ENCODE measurements at places on chromosomes 2 and 18. TPM values are rescaled to one million over a fixed set of nuclear protein-coding genes. Genes with fewer than 3 reads are reported as not detected.
A peak's percentile ranks its signal among the peaks of the same experiment; 100 is the strongest.

CFAP221 gene
- 2.1 TPM for total RNA-seq

DNA sequence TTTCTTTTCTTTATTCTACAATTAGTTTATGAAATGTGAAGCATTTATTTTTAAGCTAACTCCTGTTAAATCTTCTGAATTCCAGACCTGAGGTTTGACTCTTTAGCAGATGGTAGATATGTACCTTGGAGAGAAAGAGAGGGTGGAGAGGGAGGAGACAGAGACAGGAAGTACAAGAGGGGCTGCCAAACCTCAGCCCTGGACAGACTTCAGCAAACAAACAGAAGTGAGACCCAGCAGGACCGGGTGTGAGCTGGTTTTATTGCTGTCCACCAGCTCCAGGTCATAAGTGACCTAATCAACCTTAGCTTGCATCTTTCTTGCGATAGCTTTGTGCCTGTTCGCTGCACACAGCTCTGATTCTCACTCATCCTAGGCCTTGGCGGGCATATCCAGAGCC, 168.6 kb downstream of the CNTNAP5 start:
- DNase-seq = no peak

GRCh38 chr2:187435078-187435477, 13.0 kb downstream of the CALCRL start:
- no peak for DNase-seq

GRCh38 chr2:886072-887022, 64.3 kb upstream of the SNTG2 start:
- no peak for DNase-seq

DNA sequence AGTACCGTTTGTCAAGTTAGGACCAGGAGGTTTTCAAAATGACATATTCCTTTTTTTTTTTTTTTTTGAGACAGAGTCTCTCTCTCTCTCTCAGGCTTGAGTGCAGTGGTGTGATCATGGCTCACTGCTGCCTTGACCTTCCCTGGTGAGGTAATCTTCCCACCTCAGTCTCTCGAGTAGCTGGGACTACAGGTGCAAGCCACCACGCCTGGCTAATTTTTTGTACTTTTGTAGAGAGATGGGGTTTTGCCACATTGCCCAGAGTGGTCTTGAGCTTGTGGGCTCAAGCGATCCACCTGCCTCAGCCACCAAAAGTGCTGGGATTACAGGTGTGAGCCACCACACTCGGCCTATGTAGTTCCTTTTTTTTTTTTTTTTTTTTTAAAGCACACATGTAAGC, 127.9 kb upstream of the SEC11C start:
- no peak for DNase-seq

- no peak for DNase-seq
Measured at GRCh38 chr2:205407984-205408383, 274.3 kb upstream of the NRP2 start.

GRCh38 chr2:15673919-15674636, 82.4 kb downstream of the DDX1 start:
- DNase-seq = no peak

PPP1R1C gene
- 1.6 TPM for total RNA-seq

HOXD4 gene
- 7.7 TPM for total RNA-seq

TUBA3E gene
- total RNA-seq = not detected

DNA sequence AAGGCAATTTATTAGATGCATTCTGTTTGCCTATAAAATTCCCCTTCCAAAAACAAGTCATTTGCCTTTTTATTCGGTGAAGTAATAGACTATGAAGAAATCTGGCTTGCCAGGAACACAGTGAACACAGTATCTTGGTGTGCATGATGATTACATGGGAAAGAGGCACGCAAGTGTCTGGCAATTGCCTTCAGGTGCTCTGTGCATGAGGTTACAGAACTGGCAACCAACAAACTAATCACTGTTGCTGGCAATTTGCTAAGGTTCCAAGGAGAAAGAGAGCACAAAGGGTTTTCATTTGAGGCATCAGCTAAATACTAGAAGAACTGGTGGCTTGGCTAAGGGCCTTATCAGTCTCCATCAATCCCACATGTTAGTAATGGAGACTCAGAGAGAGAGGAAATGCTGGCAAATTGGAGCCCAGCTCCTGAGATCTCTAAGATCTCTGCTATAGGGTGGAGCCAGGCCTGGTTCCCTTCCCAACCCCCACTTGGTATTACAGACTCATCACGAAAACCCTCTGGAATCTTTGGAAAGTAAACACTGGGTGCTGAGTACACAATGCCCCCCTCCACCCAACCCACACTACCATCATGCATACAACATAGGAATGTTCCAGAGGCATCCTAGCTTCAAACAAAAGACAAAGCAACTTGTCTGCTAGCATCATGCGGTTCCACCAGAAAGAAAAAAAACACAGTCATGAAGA, 10.4 kb downstream of the RNF152 start:
- no peak for DNase-seq

YES1 gene
- total RNA-seq = 30.1 TPM

DNA sequence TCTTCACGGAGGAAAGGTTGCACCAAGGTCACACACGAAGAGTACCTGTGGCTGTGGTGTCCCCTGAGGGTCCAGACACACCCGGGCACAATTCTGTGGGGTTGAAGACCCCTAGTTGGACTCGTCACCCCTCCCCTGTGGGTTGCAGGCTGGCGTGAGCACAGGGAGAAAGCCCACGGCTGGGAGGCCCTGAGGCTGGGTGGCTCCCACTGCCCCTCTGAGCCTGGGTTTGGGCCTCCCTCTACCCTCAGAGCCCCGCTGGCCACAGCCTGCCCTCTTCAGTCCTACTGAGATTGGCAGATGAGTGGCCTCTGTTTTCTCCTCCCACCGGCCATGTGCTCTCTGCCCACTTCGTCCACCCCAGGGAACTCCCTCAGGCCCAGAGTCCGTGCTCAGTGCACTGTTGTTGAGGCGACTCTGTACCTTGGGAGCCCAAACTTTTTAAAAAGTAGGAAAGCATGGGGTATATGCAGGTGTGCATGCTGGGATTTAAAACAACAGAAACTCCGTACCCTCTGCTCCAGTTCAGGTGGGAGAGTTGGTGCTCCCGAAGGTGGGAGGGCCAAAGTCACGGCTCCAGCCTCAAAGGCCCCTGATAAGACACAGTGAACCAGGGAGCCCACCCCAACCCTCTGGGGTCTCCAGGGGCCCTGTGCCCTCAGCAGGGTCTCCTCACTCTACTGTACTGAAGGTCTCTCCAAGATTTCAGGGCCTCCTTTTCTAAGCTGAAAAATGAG, 19.1 kb downstream of the RAMP1 start:
- peak; percentile 30 for DNase-seq

VWC2L gene
- not detected for total RNA-seq

SMAD2 gene
- 137 TPM for total RNA-seq

- DNase-seq = no peak
Measured at GRCh38 chr2:55961318-55961911, 37.8 kb upstream of the EFEMP1 start.

DNA sequence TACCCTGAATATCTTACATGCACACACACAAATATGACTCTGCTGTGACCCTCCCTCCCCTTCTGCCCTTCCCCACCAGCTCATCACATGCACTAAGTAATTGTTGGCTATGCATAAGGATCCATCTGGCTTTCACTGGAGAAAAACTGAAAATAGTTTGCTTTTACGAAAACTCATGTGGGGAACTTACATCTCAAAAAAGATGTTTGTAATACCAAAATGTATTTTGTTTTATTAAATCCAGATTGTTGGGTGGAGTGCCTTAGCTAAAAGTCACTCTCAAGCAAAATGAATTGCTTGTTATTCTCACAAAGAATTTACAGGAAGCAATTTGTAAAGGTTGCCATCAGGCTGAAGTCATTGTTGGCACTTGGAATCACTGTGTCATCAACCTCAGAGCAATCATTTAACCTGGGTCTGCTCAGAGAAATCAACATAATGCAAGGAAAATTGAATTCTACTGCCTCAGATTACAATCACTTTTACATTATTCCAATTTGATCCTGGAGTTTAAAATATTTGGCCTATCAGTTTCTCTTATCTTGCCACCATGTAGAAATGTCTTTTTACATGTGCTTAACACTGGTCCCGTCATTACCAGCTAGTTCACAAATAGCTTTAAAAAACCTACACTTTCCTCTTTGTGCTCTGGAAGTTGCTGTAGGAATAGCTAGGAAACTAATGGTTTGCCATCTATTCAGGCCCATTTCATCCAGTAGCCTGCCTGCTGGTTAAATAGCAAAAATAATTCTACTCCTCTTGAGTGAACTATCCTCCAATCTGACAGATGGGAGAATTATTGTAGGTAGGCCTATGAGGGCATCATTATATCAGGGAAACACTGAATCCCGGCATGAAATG, 90.3 kb upstream of the TMEM17 start:
- peak; percentile 52 for DNase-seq

DNA sequence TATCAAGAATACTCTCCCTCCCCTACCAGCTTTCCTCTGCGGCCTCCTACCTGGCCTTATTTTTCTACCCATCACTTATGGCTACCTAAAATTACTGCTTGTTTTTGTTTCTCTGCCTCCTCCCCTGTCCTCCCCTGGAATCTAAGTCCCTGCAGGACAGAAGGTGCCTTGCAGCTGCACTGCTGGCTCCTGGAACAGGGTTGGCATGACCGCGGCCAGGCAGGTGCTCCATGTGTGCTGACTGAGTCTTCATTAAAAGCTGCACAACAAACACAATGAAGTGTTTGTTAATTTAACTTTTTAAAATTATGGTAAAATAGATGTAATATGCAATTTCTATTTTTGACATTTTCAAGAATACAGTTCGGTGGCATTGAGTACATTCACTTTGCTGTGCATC, 171.9 kb upstream of the FHL2 start:
- no peak for DNase-seq

RAB6C gene
- total RNA-seq = not detected

DNA sequence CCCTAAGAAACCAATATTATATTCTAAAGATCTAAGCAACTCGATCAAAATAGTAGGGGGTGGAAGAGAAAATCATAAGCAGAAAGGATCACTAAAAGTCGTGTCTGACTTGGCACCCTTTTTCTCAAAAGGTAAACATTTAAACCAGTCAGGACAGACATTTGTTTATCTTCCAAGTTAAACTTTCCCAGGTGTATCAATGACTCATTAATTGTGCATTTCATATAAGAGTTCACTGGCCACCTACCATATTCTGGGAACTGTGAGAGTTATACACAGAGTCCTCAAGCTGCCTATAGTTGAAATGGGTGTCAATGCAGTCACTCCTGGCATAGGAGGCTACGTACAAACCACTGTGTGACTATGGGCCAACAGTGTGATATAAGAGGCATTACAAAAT, 4.8 kb upstream of the ACVR1 start:
- no peak for DNase-seq

- DNase-seq = no peak
Measured at GRCh38 chr2:127563458-127564428, 28.3 kb downstream of the MYO7B start.

WNT10A gene
- total RNA-seq = not detected

GRCh38 chr18:75169411-75169810, 39.5 kb downstream of the PTGR3 start:
- DNase-seq = no peak

DNA sequence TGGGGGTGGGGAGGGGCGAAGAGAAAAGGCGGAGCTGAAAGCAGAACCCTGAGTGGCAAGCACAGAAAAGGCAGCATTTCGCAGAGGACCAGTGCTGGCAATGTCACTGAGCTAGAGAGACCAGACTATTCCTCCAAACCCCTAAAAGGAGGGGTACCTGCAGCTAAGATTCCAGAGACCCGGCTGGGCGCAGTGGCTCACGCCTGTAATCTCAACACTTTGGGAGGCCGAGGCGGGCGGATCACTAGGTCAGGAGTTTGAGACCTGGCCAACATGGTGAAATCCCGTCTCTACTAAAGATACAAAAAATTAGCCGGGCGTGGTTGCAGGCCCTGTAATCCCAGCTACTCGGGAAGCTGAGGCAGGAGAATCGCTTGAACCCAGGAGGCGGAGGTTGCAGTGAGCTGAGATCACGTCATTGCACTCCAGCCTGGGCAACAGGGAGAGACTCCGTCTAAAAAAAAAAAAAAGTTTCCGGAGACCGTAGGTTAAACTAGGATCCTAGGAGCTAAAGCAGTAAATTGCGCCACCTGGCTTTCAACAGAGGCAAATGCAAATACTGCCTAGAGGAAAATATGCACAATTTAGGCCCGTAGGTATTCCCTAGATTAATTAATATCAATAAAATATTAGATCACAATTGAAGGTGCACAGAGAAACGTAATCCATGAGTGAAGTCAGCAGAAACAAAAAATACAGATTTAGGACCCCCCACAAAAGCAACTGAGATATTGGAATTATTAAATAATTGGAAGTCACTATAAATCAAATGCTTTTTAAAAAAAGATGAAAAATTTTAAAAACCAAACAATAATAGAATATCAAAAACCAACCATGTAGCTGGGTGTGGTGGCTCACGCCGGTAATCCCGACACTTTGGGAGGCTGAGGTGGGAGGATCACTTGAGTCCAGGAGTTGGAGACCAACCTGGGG, 4.9 kb downstream of the UCN start:
- DNase-seq = peak; percentile 60

GRCh38 chr2:211941216-211941747, 597.3 kb downstream of the ERBB4 start:
- no peak for DNase-seq

DNA sequence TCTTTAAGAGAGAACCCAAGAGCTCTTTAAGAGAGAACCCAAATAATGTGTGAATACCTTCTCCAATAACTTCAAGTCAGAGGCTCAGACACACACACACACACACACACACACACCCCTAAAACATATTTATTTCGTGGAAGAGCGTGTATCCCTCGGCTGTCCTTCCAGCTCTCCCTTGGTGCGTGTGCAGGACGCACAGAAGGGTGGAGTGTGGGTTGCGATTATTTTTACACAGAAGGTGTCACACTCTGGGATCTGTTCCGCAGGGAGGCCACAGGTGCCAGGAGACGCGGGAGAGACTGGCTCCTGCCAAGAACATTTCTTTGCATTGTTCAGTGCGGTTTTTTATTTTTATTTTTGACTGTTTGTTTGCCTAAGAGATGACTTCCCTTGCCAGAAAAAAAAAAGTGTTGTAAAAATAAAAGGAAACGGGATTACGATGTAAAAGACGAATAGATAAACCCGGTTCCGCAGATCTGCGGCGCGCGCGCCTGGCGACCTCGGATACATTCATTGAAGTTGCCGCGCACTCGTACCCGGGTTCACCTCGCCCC, 47.3 kb upstream of the ATP6V1B1 start:
- peak; percentile 21 for DNase-seq

PDCD1 gene
- 0.75 TPM for total RNA-seq

DNA sequence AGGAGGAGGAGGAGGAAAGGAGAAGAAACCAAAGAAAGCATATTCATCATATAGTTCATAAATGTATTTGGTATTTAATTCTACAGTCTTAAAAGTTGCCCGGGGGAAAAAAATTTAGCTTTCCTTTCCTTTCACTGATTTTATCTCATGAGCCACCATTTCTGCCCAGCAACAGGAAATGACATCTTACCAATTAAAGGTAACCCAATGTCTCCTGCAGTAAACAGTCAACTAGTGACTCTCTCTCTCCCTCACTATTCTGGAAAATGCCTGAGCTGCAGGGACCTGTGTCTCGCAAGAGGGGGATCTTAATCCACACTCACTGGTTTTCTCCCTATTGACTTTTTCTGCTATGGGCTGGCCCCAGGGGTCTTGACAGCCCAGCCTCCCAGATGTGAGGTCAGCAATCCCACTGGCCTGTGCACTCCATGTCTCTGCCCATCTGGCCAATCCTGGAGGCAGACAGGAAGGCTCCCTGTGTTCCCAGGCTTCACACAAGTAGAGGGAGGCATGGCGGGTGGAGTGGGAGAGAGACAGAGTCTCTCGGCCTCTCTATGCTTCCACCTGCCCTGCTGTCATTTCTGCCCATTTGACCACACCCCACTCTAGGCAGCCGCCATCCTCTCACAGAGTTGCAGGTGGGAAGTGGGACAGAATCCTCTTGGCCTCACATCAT, 85.4 kb upstream of the CABLES1 start:
- DNase-seq = no peak

Measured in aorta (tissue), 5 donors.